ENCODE measurements at places on chromosomes 3 and 15.
A peak's percentile ranks its signal among the peaks of the same experiment; 100 is the strongest.

DNA sequence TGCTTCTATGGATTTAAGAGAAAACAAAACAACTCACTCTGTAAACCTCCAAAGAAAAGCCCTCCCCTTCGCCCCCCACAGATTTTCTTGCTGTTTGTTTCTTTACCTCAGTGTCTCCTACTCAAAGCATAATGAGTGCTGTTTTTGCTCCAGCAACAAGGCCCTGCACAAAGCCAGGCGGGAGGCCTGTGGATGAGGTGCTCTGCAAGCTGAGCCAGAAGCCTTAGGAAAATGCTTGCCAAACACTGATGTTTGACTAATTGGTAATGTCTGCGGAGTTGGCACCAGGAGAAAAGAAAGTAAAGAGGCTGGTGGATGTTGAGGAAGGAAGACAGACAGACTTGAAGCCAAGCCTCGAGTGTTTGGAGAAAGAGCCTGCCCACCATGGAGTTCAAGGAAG, 99.7 kb downstream of the RARB start:
- DNase-seq, result peak; percentile 31

GRCh38 chr3:94356581-94356980, 293.7 kb downstream of the NSUN3 start:
- no peak for DNase-seq

GRCh38 chr15:47213883-47214282, 503.4 kb upstream of the SEMA6D start:
- no peak for DNase-seq

DNA sequence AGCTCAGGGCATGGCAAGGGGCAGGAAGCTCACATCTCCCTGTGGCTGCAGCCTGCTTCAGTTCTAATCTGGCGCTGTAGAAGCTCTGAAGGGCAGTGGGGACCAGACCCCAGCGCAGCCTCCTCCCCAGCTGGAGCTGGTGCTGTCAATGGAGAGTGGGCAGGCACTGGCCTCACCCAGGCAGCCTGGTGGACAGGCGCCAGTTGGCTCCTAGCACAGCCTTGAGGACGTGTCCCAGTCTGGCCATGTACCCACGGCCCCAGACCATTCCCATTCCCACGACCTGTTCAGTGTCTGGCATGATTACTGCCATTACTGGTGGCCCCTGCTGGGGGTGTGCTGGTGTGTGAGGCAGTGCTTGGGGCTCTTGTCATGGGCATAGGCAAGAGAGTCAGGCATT, 16.3 kb downstream of the TYRO3 start:
- no peak for DNase-seq

DNA sequence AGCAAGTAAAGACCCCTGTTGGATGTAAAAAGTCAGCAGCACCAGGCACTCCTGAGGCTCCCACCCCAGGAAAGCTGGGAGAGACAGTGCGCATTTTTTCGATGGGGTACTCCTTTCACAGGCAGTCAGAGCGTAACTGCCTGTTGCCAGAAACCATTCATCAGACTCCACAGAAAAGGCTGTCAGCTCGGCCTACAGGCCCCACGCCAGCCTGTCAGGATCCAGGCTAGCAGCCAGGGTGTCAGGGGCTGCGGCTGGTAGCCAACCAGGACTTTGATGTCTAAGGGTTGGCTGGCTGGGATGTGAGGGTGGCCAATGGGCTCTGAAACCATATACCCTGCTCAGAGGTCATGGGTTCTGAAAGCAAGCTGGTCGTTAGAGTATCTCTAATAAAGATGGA, 164.5 kb downstream of the WNT5A start:
- peak; percentile 47 for DNase-seq

DNA sequence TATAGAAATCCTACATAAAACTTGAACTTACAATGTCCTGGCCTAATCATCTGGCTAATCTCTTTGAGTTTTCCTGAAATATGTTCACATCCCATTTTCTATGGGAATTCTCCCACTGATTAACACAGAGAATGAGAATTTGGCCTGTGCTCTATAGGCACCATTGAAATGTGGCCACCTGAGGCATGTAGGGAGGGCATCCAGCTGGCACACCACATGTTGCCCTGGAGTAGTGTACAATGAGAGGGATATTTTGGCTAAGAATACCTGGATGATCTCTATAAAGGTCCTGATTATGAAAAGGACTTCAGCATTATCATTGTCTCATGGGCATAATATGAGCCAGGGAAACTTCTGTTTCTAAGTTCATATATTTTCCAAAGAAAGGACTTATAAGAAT, 324.0 kb downstream of the ZBTB20 start:
- DNase-seq, result no peak

DNA sequence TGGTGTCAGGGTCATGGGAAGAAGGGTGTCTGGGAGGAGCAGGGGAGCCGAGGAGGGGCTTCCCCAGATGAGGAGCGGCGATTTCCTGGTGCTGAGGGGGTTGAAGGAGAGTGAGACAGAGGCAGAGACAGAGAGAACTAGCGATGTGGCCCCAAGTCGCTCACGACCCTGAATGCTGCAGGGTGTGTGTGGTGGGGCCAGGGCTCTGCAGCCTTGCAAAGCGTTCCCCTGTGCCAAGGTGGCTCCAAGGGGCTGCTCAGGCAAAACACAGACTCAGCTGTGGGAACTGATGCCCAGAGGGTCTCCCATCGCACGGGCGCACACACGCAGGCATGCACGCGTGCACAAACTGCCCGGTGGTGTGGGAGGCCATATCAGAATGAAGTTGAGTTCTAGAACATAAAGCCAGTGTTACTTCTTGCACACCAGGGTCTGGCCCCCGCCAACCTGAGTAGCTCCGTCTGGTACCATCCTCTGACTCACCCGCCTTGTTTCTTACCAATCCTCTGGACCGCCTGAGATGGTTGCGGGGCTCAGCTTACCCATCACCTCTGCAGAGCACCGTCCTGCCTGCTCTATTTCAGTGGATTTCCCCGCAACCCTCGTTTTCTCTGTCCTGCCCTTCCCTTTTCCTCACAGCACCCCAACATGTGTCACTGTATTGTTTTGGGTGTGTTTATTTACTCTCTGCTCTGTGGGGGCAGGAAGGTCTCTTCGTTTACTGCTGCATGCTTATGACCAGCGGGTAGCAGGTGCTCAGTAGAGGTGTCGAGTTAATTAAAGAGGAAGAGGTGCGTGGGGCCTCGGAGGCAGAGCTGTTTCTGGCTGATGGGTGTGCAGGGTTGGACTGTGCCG, 4.5 kb downstream of the MELTF start:
- DNase-seq, result no peak

GRCh38 chr3:18057471-18058091, 315.1 kb upstream of the TBC1D5 start:
- DNase-seq, result no peak

DNA sequence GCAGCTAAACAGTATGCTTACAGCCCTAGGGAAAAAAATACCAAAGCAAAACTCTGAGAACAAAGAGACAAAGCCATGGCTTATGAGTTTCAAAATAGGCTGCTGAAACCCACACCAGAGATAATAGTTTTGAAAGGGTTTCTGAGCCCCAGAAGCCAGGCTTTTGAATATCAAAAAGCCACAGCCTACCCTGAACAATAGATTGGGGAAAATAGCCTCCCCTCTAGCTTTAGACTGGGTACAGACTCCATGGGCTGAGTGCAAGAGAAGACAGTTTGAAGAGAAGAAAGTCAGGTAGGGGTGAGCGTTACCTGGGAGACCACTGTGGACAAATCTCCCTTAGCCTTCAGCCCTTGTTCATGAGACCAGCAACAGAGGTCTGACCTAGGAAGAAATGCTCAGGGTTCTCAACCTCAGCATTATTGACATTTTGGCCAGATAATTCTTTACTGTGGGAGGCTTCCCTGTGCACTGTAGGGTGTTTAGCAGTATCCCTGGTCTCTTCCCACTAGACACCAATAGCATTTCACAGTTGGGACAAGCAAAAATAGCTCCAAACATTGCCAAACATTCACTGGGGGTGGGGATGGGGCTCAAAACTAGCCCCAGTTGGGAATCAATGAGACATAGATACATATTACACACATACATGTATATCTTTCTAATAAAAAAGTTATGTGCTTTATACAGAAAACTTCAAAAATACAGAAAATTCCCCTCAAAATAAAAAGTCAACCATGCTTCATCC, 11.6 kb upstream of the TAFA4 start:
- no peak for DNase-seq

- no peak for DNase-seq
Observed at GRCh38 chr15:77627067-77627466, 5.6 kb downstream of the LINGO1 start.

- no peak for DNase-seq
Observed at GRCh38 chr3:43907508-43907858, 216.7 kb downstream of the ABHD5 start.

DNA sequence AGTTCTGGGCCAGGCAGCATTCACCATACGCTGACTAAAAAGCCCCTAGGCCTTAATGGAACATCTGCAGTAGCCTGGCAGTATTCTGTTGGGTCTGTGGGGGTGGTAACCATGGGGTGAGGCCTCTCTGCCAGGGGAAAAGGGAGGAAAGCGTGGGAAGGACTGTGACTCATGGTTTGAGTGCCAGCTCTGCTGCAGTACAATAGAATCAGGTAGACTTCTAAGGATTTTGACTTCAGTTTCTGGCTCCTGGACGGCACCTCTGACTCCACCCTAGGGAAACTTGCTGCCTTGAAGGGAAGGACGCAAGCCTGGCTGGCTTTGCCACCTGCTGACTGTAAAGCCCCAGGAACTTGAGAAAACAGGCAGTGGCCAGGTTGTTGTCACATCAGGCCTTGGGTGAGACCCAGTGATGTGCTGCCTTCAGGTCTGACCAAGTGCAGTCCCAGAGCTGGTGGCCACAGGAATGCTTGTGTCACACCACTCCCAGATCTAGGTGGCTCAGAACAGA, 148.6 kb downstream of the SUCNR1 start:
- peak; percentile 20 for DNase-seq

DNA sequence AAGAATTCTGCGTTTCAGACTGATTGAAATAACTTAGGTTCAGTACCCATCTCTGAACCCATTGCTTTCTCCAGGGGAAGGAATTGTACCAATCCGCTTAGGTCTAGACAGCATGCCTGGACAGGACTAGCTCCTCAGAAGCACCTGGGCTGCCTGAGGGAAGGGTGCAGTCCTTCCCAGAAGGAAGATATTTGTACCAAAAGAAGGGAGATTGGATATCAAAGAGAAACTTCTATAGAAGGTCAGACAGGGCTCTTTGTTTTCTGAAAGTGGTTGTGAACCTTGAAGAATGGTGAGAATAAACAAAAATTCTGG, 133.8 kb upstream of the LRTM1 start:
- no peak for DNase-seq

- peak; percentile 17 for DNase-seq
Observed at GRCh38 chr15:26771578-26772153, 1.2 kb downstream of the GABRB3 start.

DNA sequence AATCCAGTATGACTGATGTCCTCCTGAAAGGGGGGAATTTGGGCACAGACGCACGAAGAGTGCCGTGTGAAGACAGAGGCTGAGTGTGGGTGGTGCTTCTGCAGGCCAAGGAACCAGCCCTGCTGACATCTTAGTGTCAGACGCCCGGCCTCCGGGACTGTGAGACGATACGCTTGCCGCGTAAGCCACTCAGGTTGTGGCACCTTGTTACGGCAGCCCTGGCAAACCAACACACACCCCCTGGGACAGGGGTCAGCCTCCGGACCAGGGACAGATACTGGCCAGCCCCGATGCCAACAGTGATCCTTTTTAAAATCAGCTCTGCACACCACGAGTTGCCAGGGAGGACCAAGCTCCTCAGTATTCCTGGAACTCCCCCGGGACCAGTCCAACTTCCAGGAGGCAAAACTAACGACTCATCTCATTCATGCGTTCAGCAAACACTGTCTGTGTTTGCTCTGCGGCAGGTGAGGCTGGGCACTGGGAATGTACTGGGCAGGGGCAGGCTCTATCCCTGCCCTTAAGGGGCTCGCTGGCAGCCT, 21.2 kb upstream of the PIGZ start:
- peak; percentile 27 for DNase-seq

- no peak for DNase-seq
Observed at GRCh38 chr15:44147636-44148035, 47.4 kb downstream of the FRMD5 start.

DNA sequence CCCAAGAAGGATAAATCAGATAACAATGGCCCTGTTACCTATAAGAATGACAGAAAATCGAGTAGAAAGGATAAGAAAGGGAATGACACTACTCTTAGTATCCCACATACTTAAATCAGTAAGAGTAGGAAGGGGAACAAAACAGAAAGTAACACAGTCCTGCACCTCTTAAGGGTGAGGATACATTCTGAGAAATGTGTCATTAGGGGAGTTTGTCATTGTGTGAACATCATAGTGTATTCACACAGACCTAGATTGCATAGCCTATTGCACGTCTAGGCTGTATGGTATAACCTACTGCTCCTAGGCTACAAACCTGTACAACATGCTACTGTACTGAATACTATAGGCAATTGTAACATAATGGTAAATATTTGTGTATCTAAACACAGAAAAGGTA, 142.6 kb downstream of the PLCH1 start:
- no peak for DNase-seq

DNA sequence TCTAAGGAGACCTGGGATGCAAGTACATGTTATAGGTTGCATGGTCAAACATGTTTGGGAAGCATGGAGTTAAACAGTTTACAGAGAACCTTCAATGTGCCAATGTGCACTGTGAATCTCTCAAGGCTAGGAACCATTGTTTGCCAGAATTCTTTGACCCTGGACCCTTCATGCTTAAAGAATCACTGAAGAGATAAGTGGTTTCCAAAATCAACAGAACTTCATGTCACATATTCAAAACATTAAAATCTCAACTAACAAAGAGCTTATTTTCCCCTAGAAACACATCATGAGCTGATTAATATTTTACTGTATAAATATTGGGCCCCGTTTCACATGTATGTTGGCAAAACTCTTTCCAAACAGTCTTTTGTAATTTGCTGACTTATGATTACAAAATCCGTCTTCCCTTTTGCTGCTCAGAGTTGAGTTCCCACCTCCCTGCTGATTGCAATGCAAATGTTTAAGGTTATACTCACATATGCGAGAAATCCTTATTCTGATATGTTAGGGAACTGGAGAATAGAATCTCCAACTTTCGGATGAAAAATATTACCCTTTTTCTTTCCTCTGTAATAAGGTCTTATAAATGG, 380.2 kb downstream of the DIPK2A start:
- no peak for DNase-seq

- no peak for DNase-seq
Observed at GRCh38 chr15:58597943-58598828, 151.3 kb downstream of the ADAM10 start.

- DNase-seq, result peak; percentile 83
Observed at GRCh38 chr3:99498550-99499234, 139.7 kb upstream of the COL8A1 start.

DNA sequence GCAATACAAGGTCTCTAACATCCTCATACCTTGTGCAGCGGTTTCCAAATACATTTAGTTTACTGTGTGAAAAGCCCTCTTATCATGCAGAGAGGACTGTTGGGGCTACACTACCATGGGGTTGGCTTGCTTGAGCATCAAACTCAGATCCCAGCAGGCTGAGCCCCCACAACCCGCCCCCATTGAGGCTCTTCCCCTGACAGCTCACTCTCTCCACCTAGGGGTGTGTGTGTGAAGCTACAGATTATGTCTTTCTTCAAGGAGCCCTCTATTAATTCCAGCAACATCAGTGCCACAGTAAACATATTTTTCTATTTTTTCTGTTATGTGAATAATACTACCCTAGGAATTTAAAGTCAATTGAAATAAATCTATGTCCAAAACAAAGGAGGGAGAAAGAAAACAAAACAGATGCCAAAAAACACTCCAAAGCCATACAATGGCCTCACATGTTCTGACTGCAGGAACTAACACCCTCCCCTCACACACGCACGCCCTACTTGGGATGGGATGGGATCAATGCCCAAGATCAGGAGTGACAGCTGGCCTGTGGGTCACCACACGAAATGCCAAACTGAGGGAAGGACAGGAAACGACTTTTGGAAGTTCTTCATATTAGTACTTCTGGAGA, 14.7 kb downstream of the TM4SF4 start:
- peak; percentile 35 for DNase-seq
